ENCODE measurements at places on chromosomes 6 and 20.

GRCh38 chr6:109253366-109253765 lies 128.9 kb downstream of the CD164 start:
- no peak for DNase-seq

- DNase-seq, result no peak
Observed at GRCh38 chr6:125273965-125274364, 27.8 kb downstream of the HDDC2 start.

DNA sequence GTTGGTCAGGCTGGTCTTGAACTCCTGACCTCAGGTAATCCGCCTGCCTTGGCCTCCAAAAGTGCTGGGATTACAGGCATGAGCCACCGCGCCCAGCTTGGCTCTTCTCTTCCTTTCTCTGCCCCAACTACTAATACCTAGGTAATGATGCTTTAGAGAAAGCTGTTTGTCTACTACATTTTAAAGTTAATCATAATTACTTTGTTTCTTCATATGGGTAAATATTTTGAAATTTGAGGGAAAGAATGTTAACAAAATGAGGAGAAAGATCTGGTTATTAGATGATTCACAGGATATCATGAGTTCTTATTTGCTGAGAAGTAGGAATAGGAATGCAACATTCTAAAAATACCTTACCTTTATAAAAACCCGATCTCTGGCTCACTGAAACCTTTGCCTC lies 18.4 kb upstream of the PTPRK start:
- DNase-seq, result no peak

DNA sequence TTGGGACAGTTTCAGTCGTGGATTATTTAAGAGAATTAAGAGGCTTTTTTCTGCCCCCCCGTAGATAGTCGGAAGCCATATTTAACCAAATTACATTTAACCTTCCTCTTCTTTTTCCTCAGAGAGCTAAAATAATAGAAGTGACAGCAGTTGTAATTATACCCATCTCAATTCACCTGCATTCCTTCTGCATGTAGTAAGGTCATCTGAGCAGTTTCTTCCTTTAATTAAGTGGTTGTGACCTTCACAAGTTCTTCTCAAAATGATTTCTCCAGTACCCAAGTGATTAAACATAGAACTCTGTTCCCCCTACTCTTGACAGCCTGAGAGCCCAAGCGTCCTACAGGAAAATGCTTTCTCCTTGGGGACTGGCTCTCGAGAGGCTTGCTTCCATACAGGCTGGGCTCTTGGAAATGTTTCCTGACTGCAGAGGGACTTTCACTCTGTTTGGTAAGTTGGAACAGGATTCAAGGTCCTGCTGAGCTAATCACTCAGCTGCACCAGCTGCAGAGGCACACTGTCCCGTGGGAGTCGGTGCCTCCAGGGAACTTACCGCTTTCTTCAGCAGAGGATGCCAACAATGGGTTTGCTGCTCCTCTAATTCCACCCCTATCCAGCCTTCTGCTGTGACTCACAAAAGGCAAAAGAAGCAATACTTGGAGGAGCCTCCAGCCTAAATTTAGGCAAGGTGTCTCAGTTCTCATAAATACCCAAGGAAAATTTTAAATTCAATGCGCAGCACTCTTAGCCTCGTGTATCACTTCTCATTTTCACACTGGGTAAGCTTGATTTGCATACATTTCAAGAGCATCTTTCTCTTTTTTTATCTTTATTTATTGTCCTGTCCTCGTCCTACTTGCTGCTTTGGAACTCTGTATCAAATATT lies 414.9 kb downstream of the KIF16B start:
- no peak for DNase-seq

DNA sequence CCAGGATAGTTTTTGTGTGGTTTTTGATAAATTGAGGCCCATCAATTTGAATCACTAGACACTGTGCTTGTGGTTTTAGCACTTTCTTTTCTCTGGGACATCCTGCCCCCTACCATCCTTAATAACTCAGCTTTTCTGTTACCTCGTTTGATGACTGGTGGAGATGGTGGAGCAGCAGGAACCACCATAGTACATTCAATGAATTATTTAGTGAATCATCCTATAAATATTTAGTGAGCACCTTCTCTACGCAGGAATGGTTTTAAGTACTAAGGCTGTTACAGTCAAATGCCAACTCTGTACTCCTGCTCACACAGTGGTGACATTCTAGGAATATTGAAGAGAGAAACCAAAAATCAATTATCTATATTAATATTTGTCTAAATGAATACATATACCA lies 585.2 kb downstream of the HAO1 start:
- no peak for DNase-seq

DNA sequence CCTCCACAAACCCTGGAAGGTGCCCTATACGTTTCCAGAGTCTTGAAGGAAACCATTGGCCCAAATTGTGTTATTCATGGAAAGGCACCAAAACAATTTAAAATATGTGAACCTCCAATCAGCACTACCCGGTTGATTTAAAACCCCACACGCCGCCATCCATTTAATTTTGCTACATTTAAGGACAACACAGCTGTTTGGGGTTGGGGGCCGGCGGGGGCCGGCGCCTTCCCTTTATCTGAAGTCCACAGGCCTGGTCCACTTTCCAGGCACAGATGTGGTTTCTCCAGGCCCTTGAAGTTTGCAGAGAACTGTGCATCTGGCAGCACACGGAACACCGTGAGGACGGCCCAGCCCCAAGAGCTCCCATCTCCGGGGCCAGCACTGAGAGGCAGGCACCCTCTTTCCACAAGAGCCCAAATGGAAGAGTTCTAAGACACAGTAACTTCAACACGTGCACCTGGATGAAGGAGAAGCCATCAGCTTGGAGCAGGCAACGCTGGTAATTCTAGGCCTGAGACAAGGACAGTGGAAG lies 16.8 kb upstream of the FRMD1 start:
- no peak for DNase-seq

GRCh38 chr6:143160015-143160414 lies 99.3 kb downstream of the AIG1 start:
- no peak for DNase-seq

- DNase-seq, result no peak
Observed at GRCh38 chr6:47179286-47179685, 130.4 kb downstream of the TNFRSF21 start.

GRCh38 chr20:8808202-8808535 lies 260.7 kb upstream of the PLCB4 start:
- no peak for DNase-seq

DNA sequence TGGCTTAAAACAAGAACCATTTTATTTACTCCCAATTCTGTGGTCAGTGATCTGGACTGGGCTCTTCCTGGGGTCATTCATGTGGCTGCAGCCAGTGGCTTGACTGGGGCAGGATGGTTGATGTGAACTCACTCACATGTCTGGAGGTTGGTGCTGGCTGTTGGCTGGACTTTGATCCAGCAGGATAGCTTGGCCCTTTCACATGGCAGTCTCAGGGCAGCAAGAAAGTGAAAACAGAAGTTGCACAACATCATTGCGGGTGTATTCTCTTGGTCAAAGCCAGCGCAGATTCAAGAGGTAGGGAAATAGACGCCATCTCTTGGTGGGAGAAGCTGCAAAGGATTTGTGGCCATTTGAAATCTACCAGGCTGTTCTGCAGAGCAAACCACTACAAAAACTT lies 77.2 kb downstream of the MDGA1 start:
- no peak for DNase-seq

DNA sequence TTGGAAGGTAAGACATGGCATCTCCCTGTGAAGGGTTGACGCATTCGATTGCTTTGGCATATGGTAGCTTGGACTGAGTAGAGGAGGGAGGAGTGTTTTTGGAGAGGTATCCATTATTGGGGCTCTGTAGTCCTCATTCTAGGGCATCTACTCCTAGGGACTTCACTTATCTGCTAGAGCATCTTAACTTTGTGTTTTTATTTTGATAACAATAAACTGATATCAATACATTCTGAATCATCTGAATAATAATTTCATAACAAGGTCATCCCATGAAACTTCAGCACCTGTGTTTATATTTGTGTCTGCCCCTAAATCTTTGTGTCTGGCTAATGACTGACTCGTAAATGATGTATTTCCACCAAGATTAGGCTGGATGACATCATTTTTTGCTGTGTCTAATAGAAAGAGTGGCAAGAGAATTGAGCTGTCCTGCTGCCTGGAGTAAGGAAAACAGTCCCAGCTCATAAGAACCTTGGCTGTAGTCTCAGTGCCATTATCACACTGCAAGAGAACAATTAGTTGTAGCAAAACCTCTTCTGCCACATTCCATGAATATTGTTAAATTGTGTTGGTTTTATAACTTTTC lies 288.5 kb downstream of the PRL start:
- DNase-seq, result no peak

DNA sequence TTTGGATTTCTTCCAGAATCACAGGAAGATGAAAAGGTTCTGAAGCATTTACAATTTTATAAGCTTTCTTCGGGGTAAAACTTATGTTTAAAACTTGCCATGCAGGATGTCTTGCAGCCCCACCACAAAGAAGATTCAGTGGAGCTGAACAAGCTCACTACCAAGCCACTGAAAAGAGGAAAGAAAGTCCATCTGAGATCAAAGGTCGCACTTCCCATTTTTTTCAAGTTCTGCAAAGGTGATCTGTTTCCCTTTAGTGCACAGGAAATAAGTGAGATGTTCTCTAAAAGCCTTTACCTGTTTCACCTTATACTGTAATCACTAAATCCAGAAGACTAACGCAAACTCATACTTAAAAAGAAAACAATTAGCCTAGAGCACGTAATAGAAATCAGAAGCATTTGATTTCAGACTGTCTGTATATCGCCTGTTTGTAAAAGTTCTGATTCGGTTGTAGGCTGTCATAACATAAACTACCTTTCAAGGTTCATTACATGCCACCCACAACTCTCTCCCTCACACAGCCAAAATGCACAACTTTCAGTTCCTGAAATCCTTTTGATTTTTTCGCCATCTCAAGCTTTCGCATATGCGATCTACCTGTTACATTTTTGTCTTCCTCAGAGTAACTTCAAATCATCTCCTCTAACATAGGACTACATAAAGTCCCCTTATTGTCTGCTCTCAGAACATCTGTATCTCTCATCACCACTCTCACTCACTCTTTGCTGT lies 1.8 kb downstream of the ECHDC1 start:
- no peak for DNase-seq

DNA sequence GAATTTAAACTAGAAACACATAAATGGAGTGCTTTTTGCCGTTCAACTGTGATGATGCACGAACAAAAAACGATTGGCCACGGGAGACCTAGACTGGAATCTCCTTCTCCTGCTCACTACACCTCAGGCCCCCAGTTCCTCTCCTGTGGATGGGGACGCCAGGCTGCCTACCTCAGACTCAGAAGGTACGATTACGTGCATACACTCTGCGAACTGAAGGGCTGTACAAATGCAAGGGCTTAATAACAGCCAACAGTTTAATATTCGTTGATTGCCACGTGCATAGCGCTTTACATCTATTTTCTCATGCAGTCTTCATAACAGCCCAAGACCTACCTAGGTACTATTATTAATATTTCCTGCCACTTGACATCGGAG lies 495 bp upstream of the ARMC2 start:
- no peak for DNase-seq

GRCh38 chr6:69866351-69866769 lies at the start of gene COL19A1:
Gene COL19A1 (plus strand): TSS chr6:69866556. CDS start chr6:69879568, 13,012 bp downstream.
- DNase-seq, result peak; percentile 7

- DNase-seq, result no peak
Observed at GRCh38 chr6:62465206-62465605, 179.2 kb upstream of the KHDRBS2 start.

- no peak for DNase-seq
Observed at GRCh38 chr6:125612345-125612846, 137.0 kb upstream of the HEY2 start.

Measured in activated T-cell treated with anti-CD3 and anti-CD28 coated beads for 24 hours (primary cell).